HuH-7.5 (cell line): ENCODE measurements at places on chromosomes 12 and 14.

GRCh38 chr14:84254290-84254689, 1275.7 kb upstream of the FLRT2 start:
- DNase-seq: no peak

- DNase-seq: no peak
Observed at GRCh38 chr12:88207921-88208620, 66.0 kb downstream of the TMTC3 start.

DNA sequence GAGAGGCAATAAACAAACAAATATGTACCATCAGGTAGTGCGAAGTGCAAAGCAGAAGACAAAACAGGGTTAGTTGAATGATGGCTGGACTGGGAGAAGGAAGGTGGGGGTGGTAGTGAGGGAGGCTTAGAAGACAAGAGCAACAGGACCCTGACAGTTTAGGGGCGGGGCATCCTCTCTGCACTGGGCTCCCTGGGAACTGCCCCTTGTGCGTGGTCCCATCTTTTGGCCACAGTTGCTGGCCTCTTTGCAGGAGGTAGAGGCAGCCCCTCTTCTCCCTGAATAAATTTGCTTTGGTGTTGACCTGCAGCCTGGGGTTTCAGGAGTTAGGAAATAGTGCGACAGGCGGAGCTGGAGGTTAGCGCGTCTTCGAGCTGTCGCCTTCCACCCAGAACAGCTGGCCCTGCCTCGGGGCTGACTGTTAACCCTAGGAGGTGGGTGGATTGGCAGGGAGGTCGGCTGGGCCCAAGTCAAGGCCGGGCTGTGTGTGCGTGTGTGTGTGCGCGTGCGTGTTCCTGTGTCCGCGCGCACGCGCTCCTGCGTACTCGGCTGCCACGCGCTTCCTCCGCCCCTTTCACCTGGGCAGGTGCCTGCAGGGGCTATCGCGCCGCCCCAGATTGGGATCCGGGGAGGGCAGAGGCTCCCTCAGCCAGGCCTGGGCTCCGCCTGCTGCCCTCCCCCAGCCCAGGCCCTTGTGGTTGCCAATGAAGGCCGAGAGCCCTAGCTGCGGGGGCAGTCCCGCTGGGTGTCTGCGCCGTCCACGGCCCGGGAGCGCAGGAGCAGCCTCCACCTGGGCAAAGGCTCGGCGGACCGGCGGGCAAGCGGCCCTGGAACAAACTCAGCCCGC, 180.8 kb downstream of the ADCK1 start:
- no peak for DNase-seq

DNA sequence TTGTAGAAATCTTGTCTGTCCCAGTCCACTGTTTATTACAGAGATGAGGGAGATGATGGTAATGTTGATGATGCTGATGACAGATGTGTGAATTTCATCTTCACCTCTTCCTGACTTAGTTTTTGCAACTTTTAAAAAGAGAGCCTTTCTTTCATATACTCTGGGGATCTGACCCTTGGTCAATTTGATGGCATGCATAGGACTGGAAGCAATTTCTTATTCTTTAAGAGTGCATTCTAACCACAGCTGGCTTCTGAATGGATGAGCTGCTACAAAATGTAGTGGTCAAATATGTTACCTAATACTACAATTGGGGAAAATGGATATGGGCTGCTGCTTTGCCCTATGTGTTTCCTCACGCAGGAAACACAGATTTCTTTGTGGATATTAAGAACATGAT, 80.8 kb downstream of the MYRFL start:
- DNase-seq: no peak

DNA sequence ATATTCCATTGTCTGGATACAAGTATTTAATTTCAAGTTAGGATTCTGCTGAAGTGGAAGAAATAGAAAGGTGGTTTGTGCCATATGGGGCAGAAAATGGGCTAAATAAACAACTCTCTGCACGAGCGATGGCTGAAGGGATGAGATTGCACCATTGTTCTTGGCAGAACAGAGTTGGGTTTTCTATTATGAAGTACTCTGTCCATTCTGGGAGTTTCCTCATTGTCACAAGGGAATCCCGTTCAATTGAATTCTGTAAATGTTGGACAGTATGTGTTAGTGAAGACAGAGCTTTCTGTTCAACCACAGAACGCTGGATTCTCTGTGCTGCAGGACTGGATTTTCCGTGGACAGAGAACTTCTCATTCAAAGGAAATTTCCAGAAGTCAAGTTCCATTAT, 345.5 kb upstream of the PRICKLE1 start:
- no peak for DNase-seq

- no peak for DNase-seq
Observed at GRCh38 chr12:34396006-34396860, 373.9 kb downstream of the ALG10 start.

DNA sequence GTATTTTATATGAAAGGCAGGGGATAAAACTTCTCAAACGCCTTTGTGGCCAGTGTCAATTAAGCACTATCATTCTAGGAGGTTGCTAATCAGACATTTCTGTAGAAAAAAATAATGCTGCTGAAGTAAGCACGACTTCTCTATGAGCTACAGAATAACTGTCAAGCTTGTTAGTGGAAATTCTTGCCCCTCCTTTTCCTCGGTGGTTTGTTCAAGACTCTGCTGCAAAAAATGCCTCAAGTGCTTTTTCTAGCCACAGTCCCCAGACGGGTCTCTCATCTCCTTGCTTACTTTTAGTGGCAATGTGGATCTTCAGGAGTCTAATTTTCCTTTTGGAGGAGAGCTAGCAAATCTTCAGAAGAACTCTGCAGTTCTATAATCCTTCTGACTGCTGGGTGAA, 452.0 kb downstream of the FUT8 start:
- no peak for DNase-seq

DNA sequence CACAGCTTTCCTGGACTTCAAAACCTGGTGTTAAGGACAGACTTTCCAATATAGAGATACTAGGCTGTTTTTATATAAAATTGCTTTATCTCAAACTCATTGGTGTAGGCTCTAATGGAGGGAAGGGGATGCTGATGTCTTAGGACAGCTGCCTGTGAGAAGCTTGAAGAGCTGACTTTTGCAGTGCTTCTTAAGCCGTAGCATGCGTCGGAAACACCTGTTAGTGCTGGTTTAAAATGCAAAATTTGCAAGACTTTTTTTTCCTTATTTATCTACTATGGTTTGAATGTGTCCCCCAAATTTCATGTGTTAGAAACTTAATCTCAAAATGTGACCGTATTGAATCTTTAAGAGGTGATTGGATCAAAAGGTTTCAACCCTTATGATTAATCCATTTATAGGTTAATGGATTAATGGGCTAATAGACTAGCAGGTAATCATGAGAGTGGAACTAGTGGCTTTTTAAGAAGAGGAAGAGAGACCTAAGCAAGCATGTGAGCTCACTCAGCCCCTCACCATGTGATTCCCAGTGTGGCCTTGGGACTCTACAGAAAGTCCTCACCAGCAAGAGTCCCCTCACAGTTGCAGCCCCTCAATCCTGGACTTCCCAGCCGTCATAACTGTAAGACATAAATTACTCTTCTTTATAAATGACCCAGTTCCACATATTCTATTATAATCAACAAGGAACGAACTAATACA, 60.9 kb upstream of the FUT8 start:
- DNase-seq: no peak

DNA sequence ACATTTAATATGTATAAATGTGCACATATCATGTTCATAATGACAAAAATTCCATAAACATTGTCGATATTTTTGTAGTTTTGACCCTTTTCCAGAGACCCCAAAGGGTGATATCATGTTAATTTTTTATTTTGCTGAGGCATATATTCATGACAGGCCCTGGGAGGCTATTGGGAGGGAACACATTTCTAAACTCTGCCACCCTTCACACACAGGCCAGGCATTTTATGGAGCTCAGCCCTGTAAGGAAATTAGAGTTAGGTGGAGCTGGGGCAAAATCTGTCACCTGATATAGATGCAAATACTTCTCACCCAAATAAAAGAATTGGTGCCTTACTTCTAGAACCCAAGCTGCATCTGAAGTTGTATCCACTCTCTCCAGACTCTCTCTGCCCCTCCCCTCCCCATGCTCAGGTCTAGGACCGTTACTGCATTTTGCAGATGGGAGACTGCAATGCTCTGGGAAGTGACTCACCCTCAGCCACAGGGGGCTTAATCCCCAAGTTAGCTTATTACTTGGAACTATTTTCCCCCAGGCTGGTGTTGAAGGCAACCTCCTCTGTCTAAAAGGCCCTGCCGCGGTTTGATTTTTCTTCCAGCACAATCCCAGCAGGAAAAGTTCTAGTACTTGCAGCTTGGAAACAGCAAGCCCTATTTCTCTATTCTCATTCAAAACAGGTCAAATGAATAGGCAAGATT, 238.9 kb downstream of the EMP1 start:
- DNase-seq: no peak

DNA sequence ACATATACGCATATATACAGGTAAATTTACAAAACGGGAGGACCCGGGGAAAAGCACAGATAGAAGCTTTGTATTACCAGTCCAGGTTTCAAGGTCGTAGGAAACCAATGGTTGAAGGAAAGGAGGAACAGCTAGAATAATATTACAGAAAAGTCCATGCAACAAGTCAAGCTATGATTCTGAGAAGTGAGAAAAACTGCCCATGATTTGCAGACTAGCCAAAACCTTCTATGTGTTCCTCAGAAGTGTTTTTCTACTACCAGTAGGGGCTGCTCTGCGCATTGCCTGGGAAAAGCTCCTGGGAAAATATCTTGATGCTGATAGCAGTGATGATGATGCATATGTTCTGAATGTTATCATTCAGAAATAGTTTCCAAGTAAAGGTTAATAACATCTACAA, 2.2 kb downstream of the PDZRN4 start:
- no peak for DNase-seq

DNA sequence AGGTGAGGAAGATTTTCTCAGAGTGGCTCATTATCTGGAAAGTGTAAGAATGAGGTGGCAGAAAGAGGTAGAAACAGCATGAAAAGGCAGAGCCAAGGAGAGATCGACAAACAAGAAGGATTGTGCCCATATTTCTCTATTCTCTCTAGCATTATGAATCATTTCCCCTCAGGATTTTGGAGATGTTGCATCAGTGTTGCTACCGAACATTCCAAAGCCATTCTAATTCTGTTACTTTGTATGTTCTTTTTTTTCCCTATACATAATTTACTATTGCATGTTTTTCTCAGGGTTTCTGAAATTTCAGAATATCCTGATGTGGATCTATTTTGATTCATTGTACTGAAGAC, 61.4 kb downstream of the KICS2 start:
- no peak for DNase-seq

- DNase-seq: no peak
Observed at GRCh38 chr14:104105071-104105821, 19.7 kb downstream of the ASPG start.

- no peak for DNase-seq
Observed at GRCh38 chr12:93838193-93838592, 161.0 kb downstream of the CRADD start.
